ENCODE measurements at places on chromosomes 5 and 9.

DNA sequence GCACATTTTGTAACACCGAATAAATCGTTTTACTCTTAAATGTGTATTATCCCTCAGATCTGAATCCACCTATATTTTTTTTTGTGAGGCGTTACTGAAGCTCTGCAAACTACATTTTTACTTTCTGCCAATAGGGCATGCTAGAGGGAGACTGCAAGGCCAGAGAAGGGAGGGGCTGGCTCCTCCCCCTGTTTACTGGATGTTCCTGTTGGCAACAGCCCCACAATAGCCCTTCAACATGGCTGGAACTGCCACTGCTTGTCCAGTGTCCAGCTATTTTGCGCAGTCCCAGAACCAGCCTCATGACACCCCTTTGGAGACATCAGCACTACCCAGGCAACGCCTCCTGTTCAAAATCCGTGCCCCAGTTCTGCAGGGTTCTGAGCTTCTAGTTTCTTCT lies 85.4 kb upstream of the MIER3 start:
- no peak for DNase-seq

- DNase-seq: no peak
These were observed 126.0 kb downstream of the AGTPBP1 start for GRCh38 chr9:85615792-85616191.

GRCh38 chr9:113653746-113654604 lies 190.4 kb downstream of the RGS3 start:
- no peak for DNase-seq

GRCh38 chr5:31987985-31988710 lies 186.0 kb downstream of the GOLPH3 start:
- no peak for DNase-seq

- DNase-seq: no peak
These were observed 22.3 kb downstream of the TTF1 start for GRCh38 chr9:132384376-132384775.

DNA sequence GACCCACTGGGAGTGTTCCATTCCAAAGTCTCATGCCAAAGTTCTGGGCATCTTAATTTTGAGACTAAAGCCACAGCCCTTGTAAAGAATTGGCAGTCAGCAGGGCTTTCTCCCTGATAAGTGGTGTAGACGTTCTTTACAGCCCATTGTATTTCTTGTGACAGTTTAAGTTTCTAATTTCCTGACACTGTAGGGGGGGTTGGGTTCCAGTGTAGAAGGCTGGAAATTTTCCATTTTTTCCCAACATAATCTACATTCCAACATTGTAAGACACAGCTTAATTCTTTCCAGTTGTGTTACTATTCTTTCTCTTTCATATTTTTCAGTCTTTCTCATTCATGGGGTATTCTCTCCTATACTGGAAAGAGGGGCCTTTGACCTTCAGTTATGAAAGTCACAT lies 121.1 kb downstream of the FBXL7 start:
- no peak for DNase-seq

- DNase-seq: peak; percentile 63
These were observed 99.9 kb downstream of the GTF3C4 start for GRCh38 chr9:132769906-132770769.

- no peak for DNase-seq
These were observed 4.3 kb upstream of the ACER2 start for GRCh38 chr9:19404283-19405075.

DNA sequence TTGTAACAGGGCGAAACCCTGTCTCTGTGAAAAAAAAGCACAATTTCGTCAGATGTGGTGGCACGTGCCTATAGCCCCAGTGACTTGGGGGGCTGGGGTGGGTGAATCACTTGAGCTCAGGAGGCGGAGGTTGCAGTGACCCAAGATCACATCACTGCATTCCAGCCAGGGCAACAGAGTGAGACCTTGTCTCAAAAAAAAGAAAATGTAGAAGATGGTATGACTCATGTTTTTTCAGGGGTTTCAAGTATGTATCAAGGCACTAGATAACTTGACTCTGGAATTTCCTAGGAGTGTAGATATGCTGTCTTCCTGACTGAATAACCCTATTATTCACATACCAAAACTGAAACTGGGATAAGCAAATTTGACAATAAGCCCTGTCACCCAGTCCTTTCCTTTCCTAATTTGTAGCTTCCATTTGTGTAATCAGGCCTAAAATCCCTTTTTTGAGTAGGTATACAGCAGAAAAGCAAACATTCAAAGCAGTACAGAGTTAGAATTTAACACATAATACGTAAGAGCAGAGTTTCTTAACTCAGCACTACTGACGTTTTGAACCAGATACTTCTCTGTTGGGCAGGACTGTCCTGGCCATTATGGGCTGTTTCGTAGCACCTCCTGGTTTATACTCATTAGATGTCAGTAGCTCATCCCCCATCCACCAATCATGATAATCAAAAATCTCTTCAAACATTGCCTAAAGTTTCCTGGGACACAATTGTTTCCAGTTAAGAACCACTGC lies 17.3 kb upstream of the ANKRD18B start:
- no peak for DNase-seq

- DNase-seq: no peak
These were observed 37.3 kb upstream of the EGFL7 start for GRCh38 chr9:136625101-136626065.

DNA sequence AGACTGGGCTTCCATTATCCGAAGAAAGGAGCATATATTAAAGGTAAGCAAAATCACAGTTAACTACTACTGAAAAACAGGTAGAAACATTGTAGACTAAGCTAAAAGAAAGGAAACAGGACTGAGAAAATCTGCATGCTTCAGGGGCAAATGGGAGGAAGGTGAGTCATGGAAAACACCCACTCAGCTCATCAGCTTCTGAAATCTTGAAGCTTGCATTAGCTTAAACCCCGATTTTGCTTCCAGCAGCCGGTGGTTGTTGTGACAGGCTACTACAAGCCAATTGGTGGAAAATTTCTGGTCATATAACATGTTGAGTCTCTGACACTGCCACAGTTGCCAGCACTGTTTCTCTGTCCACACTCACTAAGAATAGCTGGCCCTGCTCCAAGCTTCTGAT lies 179.6 kb upstream of the PUM3 start:
- no peak for DNase-seq

DNA sequence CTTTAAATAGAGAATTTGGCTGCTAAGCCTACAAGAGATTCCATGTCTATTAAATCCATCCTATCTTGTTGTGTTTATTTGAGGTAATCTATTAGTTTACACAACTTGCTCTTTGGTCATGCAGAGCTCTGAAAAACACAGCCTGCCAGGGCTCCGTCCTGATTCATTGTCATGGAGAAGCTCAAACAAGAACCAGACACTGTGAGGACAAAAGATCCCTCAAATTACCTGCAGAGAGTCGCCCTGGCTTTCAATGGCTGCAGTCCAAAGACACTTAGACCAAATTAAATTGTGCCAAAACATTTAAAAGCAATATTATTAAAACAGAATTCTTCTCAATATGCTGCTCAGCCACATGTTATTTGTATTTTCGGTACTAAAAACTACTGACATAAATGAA lies 60.1 kb downstream of the CDH18 start:
- DNase-seq: no peak

DNA sequence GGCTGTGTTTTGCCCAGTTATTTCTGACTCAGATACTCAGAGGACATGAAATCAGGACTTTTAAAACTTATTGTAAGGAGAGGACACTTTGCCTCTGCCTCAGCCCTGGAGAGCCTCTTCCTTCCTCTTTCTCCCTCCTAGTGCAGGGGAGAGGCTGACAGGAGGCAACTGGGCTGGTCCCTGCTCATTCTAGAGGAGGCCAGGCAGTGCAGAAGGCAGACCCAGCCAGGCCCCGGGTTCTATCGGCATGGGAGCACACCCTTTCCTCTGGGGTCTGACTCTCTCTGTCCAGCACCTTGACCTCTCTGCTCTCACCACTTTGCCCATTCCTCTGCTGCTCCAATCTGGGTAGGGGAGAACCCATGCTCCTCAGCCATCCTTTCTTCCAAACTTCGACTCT lies 16.0 kb upstream of the SMIM32 start:
- no peak for DNase-seq

GRCh38 chr9:137756045-137756744 lies 121.4 kb upstream of the CACNA1B start:
- no peak for DNase-seq

DNA sequence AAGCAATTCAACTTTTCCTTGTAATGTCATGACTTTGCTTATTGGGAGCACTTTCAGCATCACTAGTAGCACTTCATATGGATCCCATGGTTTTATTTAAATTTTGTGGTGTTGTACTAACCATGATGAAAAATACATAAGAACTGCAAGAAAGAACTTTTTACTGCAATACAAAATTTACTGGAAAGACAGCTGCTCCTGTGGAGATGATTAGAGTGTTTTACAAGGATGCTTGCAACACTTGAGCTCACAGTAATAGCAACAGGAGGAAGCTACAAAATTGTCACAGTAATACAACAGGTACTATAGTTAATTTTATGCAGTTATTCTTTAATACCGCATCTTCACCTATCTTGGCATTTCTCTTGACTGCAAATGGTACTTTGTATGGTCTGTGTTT lies 158.3 kb upstream of the TSLP start:
- no peak for DNase-seq

GRCh38 chr5:120479066-120479465 lies 15.0 kb downstream of the PRR16 start:
- no peak for DNase-seq

DNA sequence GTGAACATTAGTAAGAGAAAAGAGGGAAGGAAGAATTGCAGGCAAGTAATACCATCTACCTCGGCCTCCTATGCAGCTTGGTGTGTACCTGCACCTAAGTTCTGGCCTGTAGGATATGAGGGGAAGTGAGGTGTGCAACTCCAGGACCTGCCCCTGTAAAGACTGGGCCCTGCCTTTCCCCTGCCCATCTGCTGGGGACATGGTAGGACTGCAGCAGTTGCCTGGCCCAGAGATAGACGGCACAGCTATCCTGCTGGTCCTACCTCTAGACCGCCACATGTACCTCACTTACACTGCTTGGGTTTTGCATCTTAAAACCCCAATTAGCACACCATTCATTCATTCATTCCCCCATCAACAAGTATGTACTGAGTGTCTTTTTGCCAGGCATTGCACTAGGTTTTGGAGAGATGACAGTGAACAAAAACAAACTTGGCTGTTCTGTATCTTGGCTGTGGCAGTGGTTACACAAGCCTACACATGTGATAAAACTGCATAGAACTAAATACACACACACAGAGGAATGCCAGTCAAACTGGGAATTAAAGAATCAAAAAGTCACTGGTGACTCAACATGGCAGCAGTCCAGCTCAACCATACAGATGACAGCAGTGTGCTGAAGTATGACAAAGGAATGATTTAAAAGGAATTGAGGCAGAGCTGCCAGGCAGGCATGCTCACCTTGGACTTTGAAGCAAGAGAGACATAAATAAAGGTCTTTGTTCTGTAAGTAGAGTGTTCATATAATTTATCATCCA lies 23.3 kb upstream of the MGAT1 start:
- DNase-seq: no peak

DNA sequence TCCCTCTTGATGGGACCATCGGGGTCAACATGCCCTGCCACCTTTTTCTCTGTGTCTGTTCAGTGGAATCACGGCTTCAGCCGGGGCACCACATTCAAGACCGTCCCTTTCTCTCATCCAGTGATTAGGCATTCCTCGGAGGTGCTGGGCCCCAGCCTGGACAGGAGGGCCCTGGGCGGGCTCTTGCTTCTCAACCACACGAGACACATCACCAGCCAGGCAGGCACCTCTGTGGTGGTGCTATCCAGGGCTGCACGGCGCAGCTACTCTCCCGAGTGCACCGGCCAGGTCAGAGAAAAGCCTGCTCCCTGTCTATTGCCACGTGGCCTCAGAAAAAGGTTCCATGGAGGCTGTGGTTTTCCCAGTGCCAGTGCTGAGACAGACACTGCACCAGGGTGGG lies 255.2 kb upstream of the IRX1 start:
- DNase-seq: no peak

DNA sequence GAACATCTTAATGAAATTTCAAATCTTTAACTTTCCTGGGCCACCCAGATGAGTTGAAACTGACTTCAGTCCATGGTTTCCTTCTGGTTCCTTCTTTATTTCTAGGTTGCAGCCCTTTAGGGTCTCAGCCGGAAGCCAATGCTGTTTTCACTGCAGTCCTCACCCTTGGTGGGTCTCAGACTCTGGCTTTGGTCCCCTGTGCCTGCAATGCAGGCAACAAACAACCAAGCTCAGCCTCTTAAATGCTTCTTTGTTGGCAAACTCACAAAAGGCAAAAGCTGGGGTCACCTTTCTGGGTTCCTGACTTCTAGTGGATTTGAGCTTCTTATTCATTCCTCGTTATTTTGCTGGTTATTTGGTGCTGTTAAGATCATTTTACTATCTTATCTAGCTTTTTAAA lies 19.3 kb upstream of the APC start:
- no peak for DNase-seq

DNA sequence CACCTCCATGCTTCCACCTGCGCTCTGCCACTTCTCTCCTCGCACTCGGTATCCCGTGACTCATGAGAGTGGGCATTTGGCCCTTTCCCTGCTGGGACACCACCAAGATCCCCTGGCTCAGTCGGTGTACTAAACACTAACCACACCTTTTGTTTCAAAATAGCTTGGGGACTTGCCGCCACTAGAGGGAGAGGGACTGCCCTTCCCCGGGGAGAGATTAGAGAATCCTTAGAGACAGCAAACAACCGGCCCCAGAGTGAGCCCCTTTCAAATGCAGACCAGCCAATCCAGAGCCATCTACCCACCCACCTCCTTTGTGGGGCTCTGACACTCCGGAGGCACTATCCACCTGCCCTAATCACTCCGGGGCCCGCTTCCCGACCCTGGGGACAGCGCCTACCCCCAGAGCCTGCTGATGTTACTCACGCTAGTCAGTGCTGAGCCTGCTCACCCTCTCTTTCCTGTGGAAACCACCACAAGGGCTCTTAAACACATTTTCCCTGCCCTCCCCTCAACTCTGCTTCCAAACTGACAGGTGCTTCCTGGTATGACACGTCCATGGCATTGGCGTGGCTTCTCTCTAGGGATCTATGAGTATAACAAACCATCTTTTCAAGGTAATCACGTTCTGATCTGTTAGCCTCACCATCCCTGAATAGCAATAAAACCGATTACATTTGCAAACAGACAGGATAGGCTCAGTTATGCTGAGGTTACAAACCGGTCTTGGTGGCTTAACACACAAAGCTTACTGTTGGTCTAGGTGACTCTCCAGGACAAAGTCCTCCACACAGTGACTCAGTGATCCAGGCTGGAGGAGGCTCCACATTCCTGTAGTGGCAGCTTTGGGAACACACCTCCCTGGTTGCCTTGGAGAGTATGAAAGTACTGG lies 180.1 kb upstream of the MVB12B start:
- DNase-seq: no peak

DNA sequence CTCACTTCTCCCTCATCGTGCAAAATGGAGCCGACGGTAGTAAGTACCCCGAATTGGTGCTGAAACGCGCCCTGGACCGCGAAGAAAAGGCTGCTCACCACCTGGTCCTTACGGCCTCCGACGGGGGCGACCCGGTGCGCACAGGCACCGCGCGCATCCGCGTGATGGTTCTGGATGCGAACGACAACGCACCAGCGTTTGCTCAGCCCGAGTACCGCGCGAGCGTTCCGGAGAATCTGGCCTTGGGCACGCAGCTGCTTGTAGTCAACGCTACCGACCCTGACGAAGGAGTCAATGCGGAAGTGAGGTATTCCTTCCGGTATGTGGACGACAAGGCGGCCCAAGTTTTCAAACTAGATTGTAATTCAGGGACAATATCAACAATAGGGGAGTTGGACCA lies 979 bp downstream of the PCDHGA12 start:
- no peak for DNase-seq

Measured in T-cell (primary cell).